Fibroblast of upper back skin (primary cell): ENCODE measurements at places on chromosomes 6 and 20.

DNA sequence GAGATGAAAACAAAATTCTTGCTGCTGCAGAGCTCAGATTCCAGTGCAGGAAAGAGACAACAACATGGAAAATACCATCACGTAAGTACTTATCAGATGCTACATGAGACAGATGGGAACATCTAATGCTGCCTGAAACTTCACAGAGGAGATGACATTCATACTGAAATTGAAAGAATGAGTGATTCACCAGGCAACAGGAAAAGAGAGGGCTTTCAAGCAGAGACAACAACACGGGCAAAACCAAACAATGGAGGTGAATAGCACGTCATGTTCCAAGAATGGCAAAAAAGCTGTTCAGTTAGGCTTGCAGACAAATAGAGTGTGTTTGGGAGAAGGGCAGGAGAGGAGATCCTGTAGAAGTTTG is 39.3 kb downstream of the GTF2H5 start:
- DNase-seq: peak; percentile 33

- DNase-seq: no peak
These were observed 59.4 kb downstream of the RPRD1B start for GRCh38 chr20:38092915-38093314.

DNA sequence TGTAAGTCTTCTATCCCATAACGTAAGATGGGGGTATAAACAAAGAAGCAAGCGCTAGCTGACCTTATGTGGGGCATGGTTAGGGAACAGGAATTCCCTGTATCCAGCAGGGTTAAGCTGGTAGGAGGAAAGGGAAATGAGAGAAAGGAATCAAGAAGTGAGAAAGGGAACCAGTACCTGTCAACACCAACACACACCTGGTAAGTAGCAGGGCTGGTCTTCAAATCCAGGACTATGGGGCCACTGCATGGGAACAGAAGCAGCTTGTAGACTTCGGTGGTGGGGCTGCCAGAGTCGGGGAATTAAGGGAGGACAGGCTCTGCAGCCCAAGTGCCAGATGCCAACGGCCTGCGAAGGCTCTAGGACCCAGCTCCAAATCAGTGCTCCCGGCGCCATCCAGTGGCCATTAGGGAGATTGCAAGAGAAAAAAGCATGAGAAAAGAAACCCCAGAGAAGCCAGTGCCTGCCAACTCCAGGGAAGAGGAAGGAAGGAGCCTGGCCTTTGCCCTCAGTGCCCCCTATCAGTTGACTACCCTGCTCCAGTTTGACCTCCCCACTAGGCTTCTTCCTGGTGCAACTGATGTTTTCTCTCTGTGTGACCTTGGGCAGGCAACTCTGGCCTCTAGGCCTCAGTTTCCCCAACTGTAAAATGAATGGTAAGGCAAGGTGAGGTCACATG is 15.8 kb upstream of the RBPJL start:
- DNase-seq: peak; percentile 73

GRCh38 chr6:112571488-112572270 is 224.5 kb downstream of the RFPL4B start:
- peak; percentile 69 for DNase-seq

- DNase-seq: no peak
These were observed 18.0 kb upstream of the GGTLC1 start for GRCh38 chr20:24006626-24007025.

DNA sequence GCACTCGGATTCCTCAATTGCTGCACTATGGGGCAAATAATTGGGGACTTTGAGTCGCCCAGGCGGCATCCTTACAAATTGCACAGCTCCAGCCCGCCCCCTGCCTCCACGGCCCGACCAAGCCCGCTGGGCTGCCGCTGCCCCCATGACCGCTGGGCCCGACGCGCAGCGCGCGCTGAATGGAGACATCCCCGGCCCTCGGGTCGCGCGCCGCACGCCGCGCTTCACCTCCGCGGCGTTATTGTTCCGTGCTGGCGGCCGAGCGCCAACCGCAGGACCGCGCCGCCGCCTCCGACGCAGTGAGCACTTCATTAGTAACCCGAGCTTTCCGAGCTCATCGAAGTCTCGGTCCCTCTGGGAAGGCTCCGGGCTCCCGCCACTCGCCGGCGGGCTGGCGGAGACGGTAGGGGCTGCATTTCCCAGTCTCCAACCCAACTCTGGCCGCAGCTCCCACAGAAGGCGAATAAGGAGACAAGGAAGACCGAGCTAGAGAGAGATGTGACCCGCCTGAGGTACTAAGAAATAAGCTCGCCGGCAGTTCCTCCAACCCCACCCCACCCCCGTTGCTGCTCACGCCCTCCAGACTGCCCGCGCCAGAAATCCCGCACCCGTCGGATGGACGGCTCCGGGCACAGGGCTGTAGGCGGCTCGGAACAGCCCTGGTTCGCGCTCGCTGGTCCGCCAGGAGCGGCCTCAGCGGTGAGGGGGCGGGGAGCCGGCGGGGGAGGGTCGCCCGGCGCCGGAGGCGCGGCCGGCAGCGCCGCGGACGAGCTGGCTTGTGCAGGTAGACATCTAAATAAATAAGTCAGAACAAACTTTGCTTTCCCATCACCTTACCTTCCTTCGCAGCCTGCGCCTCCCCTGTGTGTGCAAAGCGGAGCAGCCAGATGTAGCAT is 703 bp downstream of the EPHA7 start:
- no peak for DNase-seq

GRCh38 chr6:129646642-129647041 is 63.3 kb downstream of the ARHGAP18 start:
- DNase-seq: no peak

- no peak for DNase-seq
These were observed 85.8 kb downstream of the DZANK1 start for GRCh38 chr20:18380908-18381529.

GRCh38 chr6:132512342-132512637 is 626 bp downstream of the STX7 start:
- no peak for DNase-seq

GRCh38 chr20:3744806-3745685 is 12.6 kb downstream of the HSPA12B start:
- no peak for DNase-seq

- peak; percentile 62 for DNase-seq
These were observed 32.0 kb downstream of the POM121L2 start for GRCh38 chr6:27280064-27280539.

DNA sequence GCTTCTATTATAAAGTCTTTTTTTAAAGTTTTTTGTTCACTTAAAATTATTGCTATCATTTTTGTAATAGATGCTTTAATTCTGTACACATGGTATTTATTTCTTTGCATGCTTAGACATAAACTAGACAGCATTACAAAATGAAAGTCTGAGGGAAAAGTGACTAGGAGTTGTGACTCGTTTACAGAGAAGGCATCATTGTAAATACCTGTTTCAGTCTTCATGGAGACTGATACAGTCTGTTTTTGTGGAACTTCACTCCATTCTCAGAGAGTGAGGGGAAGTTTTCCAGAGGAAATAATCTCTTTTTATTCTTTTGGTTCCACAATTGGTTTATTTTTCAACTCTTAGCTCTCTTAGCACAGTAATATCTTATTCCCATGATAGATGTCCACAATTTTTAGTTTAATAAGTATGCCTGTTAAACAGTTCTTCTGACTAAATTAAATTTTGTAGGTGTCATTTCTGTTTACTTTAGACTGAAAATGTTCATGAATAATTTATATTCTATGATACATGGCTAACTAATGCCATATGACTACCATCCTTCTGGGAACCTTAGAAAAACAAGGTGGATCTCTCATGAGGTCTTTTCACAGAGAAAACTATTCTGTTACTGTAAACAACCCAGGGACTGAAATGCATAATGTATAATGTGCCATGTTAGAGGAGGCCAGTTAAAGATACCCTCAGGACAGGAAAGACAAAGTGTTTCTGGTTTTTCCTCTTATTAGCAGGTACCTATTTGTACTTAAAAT is 69.2 kb downstream of the MYO6 start:
- no peak for DNase-seq

DNA sequence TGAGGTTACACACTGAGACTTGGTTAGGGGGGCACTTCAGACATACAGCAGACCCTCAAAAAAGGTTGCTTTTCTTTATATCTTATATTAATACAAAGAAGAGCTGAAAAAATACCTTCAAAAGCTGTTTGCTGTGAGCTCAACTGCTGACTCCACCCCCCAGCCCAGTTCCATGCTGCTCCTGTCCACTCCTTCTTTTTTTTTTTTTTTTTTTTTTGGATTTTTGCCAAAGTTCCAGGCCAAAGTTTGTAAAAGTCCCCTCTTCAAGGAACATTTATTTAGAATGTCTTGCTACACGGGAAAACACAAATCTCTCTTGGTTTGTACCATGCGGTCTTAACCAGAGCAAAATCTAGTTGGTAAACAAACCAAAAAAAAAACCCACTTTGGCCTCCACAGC is 85.3 kb upstream of the AKAP12 start:
- no peak for DNase-seq

DNA sequence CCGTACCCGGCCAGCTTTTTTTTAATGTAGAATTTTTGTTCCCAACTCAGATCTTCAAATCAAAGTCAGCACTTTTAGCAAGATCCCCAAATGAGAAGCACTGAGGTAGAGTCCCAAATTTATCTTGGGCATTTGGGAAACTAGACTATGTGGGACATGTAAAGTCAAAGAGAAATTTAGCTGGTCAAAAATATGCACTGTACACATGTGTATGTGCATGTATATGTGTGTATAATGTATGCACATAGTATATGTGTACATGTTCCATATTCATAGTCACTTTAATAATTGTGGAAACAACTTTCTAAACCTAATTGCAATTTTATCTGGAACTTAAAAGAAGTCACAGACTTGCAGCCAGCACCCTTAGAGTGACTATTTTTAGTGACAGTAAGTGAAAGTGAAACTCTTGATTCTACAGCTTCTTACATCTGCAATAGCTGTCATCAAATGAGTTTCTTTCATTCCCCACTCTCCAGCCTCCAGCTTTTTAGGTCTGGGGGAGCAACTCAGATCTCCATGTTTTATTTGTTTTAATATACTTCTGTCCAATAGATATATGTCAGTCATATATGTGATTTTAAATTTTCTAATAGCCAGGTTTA is 53.6 kb downstream of the CDC40 start:
- no peak for DNase-seq

DNA sequence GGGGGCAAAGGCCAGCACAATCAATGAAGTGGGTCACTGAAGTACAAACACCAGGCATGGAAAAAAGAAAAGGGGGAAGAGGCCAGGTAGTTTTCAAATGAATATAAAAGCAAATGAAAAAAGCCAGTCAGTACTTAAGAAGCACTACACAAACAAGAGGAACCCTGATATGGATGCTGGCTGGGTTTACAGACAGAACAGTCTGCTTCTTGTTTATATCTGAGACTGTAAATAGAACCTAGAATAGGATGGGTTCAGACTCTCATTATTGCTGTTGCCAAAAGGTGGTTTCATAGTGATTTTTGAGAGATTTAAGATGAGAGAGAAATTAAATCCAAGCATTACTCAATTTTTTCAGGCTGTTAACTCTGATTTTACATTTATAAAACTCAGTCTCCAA is 24.1 kb downstream of the USP45 start:
- no peak for DNase-seq

GRCh38 chr20:45041464-45042337 is 59.2 kb downstream of the KCNS1 start:
- no peak for DNase-seq

- no peak for DNase-seq
These were observed 16.5 kb upstream of the DSE start for GRCh38 chr6:116354236-116354635.

DNA sequence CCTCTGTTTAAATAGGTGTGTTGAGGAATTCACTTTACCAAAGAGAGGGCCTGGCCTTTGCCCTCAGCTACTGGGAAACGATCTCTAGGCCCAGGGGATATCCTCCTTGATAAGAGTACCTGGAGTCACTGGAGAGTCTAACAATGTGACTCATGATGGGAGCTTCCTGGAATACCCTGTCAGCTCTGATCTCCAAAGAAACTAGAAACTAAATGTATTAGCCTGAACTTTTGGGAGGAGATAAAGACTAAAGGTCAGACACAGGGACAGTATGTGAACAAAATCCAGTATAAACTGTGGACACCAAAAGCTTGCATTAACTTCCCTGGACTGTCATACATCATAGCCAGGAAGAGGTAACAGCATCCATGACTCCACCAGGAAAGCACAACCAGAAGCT is 148.5 kb downstream of the RNGTT start:
- DNase-seq: no peak

DNA sequence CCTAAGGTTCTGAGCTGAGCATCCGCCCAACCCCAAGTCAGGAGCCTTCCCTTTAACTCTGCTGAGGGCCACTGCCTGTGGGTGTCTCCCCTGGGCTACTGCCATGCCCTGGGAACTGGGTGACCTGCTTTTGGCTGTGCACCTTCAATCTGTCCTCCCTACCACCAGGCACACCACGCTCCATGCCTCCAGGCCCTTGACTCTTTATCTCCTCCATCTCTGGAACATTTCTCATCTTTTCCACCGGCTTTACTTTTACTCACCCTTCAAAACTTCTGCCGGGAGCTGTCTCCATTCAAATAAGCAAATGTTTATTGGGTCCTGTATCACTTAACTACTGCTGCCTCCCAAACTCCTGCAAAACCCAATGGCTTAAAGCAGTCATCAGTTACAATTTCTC is 83.3 kb upstream of the NHSL1 start:
- no peak for DNase-seq

GRCh38 chr20:53865901-53866793 is 204.2 kb downstream of the BCAS1 start:
- DNase-seq: peak; percentile 50

DNA sequence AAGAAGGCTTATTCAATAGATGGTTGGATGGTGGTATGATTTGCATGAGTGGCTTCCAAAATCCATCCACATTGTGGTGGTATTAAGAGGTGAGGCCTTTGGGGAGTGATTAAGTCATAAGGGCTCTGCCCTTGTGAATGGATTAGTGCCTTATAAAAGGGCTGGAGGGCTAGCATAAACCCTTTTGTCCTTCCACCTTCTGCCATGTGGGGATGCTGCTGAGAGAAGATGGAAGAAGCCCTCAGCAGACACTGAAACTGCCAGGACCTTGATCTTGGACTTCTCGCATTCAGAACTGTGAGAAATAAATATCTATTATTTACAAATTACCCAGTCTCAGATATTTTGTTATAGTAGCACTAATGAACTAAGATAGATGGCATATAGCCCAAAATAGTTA is 27.8 kb upstream of the SRPK1 start:
- DNase-seq: no peak

DNA sequence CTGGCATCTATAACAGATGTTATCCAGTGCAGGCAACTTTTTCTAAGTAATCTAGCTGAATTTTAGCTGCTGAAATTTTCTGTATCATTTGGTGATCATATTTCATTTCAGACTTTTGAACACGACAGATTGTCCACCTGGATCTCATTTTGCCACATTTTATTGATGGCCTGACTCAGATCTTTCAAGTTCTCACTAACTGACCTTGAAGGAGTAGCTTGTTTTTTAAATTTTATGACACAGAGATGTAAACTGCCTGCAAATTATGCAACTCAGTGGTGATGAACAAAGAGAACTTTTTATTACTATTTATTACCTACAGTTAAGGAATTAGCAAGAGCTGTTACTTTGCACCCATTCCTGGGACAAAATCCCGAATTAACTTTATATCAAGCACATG is 366.4 kb downstream of the PAX1 start:
- peak; percentile 56 for DNase-seq
